ENCODE measurements at places on chromosomes 5 and 9.

DNA sequence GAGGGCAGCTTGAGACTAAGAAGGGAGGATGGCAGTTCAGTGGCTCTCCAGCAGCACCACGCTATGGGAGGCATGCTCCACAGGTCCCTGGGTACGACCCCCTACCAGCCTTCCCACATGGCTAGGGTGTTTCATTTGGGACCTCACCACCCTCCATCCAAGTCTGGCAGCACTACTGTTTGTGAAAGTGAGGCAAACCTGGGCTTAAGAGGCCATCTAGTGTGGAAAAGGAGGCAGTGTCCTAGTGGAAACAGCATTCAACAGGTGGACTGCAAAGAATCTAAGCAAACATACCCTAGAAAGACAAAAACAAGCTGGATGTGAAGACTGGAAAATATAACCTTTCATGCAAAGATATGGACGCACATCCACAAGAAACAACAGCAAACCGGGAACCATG lies 4.8 kb upstream of the C5orf47 start:
- DNase-seq = no peak

DNA sequence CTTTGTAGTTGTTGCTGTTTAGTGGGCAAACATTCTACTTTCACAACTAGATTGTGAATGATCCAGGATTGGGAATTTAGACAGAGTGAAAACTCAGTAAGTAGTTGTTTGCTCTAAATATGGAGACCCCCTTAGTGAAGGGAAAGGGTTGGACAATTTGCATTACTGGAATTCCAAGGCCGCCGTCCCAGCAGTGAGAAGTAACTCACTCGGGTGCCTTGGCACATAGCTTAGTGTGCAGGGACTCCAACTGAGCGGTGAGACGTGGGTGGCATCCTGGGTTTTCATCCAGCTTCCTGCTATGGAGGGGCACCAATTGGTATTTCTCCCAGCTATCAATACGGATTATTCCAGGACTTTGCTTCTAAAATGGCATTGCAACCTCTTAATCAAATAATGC lies 69.7 kb upstream of the FCN1 start:
- DNase-seq = no peak

GRCh38 chr5:109961751-109962150 lies 272.0 kb downstream of the MAN2A1 start:
- DNase-seq = no peak

DNA sequence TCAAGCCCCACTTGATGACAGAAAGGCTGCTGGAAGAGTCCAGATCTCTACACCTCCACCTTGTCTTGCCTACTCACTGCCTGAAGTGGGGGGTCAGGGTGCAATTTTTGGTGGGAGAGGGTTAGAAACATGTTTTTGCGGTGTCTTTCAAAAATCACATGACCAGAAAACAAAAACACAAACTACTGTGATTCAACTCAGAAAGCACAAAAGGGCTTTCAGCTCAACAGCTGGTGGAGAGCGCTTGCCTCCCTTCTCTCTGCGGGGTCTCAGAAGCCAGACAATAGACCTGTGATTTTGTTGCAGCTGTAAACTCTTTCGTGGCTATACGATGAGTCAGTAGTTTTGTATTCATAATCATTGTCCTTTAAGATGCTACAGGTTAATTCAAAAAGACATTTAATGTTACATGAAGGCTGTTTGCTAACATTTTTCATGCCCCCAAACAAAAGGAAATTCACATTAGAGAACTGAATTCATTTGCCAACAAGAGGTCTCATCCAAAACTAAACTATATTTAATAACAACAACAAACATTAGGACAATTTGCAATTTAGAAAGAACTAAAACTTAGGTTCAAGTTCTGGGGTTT lies 172.6 kb upstream of the RAI14 start:
- DNase-seq = no peak

DNA sequence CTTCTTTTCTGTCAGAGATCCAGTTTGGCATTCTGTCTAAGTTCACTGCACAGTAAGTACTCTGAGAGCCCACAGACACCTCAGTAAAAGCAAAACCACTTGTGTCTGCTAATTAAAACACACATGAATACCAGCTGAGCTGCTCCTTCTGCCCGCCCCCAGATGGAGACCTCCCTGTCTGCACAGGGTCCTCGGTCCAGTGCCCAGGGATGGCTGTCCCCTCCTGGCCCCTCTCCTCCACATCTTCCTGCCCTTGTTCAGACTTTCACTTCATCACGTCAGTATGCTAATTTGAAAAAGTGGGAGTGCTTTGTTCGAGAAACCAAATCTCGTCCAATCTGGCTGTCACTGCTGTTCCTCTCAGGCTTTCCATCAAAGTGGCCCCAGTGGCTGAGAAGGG lies 43.5 kb downstream of the LIX1 start:
- DNase-seq = no peak

DNA sequence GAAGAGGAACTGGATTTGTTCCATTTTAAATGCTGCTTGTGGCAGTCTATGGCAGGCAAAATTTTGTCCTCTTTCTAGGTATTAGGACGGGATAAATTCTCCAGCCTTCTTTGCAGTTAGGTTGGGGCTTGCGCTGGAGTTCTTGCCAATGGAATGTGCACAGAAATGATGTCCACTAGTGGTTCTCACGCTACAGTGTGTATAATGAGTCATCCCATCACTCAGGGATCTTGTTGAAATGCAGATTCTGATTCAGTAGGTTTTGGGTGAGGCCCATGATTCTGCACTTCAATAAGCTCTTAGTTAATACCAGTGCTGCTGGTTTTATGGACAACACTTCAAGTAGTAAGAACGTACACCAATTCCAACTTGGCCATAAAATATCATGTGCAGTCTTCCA lies 317.6 kb upstream of the KLF4 start:
- no peak for DNase-seq

DNA sequence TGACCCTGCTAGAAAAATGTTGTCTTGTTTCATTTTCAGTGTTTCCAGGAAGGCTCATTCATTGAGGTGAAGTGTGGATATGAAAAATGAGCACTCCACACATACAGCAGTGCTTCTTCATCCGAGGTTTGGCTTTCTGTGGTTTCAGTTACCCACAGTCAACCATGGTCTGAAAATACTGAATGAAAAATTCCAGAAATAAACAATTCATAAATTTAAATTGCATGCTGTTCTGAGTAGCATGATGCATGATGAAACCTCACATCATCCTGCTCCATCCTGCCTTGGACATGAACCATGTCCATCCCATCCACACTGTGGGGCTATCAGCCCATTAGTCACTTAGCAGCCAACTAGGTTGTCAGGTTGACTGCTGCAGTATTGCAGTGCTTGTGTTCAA lies 10.4 kb upstream of the SLC45A2 start:
- no peak for DNase-seq

DNA sequence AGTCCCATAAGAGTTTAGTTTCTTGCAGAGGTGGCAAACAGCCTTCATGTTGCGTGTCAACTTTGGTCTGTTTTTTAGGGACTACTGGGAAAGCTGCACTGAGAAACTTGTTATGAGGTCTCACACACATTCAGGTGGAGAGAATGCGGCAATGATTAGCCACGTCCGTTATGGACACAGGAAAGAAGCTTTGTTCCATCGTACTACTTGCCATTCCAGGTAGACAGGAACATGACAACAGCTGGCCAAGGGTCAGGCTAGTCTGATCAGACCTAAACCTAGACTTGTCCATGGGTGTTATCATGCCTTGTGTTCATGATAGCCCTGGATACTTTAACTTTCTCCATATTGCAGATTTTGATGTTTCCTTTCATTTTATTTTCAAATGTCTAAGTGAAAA lies 113.2 kb downstream of the ZNF608 start:
- DNase-seq = no peak

GRCh38 chr5:97388794-97389193 lies 205.7 kb upstream of the RIOK2 start:
- no peak for DNase-seq

- no peak for DNase-seq
These were observed at the start of gene HSPB3 for GRCh38 chr5:54455413-54456157. Gene HSPB3 (plus strand): TSS chr5:54455699. CDS start chr5:54455790, 91 bp downstream.

DNA sequence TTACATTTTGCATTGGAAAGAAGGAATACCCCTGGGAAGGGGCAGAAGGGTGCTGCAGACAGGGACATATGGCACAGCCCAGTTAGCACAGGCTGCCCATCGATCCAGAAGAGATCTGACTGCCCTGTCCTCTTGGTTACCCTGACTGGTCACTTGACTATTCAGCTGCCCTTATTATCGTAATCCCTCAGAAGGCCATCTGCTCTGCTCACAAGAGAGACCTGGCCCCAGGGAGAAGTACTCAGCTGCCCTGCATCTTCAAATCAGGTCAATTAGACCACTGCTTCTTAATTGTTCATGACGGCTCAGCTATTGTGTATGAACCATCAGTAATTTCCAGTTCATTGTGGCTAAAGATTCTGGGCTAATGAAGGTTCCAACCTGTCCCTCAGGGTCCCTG lies 345.0 kb downstream of the TLE1 start:
- DNase-seq = no peak

GRCh38 chr9:21443849-21444625 lies 3.8 kb downstream of the IFNA1 start:
- DNase-seq = no peak

GRCh38 chr5:73104326-73104725 lies 16.0 kb upstream of the TMEM171 start:
- no peak for DNase-seq

- no peak for DNase-seq
These were observed 30.0 kb downstream of the BTF3 start for GRCh38 chr5:73528248-73528647.

DNA sequence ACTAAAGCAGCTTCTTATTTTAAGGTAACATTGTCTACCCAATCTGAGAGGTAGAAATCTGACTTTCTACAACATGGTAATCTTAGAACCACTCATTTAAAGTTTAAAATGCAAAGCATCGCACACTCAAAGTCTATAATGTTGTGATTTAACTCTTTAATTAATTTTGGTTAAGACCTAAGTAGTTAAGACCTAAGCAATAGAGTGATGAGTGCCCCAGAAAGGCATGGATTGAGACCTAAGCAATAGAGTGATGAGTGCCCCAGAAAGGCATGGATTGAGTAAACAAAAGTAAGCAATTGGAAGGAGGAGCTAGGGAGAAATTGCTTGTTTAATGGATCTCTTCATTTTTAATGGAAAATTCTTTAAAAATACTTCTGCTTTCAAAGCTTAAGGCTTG lies 86.8 kb downstream of the NLN start:
- no peak for DNase-seq

DNA sequence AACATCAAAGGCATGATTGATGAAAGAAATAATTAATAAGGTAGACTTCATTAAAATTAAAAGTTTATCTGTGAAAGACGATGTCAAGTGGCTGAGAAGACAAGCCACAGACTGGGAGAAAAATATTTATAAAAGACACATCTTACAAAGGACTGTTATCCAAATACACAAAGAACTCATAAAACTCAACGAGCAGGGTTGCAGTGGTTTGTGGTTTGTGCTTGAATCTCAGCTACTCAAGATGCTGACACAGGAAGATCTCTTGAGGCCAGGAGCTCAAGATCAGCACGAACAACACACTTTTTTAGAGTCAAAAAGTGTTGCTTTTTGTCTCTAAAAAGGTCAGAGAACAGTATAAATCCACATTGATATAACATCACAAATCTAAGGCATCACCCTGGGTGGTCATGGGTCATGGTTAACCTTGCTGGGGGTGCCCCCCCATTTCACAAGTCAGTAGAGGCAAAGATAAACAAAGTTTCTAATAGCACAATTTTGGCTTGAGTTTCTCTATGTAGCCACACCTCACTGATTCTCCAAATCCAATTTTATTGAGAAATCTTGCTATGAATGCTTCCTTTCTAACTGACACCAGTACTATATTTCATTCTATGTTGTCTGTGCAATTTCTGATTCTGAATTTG lies 342.9 kb upstream of the RPS23 start:
- no peak for DNase-seq

GRCh38 chr5:2917524-2917923 lies 166.0 kb upstream of the IRX2 start:
- no peak for DNase-seq

GRCh38 chr5:135030123-135030955 lies 3.7 kb downstream of the PITX1 start:
- DNase-seq = no peak

DNA sequence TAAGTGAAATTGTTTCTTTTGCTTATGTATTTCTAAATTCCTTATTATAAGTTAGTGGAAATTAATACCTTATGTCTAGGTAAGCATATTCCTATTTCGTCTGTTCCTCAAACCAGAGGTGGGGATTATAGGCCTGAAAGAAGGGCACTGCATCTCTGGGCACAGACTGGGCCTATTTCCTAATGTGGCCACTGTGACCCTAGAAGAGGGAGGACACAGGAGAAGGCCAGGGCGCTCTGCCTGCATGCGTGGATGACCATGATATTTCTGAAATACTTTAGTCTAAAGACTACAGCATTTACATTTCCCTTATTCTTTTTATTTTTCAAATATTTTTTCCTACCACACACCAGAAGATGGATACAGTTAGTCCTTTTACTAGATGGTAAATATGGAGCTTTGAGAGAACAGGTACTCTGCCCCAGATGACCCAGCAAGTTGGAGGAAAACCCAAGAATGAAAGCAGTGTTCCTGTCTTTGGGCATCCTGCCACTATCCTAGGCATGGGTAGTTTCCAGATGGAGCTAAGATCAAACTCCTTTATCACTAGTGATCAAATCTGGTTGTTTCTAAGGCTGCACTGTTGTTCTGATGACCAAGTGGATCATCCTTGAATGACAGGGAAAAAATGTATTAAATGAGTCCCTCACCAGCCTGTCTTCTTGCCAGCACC lies 27.8 kb downstream of the RUSC2 start:
- DNase-seq = no peak

GRCh38 chr5:179271821-179272325 lies 73.4 kb downstream of the ADAMTS2 start:
- no peak for DNase-seq

- DNase-seq = no peak
These were observed 168.8 kb downstream of the RAPGEF6 start for GRCh38 chr5:131466171-131466766.

DNA sequence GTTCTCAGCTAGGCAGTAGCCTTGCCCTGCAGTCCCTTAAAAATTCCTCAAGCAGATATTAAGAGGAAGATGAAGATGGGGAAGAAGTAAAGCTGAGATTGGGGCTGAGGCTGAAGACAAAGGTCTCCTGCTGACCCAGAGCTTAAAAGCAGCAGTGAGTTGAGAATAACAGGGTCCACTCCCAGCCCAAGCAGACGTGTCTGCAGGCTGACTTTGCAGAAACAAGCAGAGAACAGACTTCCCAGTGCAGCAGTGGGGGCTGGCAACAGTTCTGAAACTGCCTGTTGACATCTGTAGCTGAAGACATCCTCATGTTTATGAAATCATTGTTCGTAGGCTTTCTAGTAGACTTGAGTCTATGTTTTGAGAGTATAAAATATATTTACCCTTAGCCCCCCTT lies 1.1 kb downstream of the CTXN3 start:
- no peak for DNase-seq
